ENCODE measurements at places on chromosomes 5 and 9.

- DNase-seq = no peak
Measured at GRCh38 chr5:173745123-173745522, 128.7 kb upstream of the BOD1 start.

- no peak for DNase-seq
Measured at GRCh38 chr9:128190013-128190412, 1.4 kb downstream of the CIZ1 start.

DNA sequence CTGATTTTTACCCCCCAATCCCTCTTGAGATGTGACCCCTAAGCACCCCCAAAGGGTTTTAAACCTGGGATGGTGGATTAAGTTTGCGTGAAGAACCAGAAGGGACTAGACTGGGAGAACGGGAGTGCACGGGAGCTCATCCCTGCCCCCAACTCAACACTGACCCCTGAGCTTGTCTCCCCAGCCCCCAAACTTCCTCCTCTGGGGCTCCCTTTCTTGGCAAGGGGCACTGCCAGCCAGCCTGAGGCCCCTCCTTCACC is 5.0 kb upstream of the SET start:
- no peak for DNase-seq

DNA sequence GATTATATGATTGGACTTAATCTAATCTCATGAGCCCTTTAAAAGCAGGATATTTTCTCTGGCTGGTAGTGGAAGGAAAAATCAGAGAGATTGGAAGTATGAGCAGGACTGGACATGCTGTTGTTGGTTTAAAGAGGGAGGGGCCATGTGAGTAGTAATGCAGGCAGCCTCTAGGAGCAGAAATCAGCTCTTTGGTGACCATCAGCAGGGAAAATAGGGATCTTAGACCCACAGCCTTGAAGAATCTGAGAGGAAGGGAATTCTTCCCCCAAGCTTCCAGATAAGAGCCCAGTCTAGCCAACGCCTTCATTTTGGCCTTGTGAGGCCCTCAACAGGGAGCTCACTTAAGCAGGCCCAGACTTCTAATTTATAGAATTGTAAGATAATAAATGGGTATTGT is 9.5 kb downstream of the SH3GL2 start:
- DNase-seq = no peak

- DNase-seq = no peak
Measured at GRCh38 chr5:179160584-179160983, 100.4 kb downstream of the ZNF354C start.

- no peak for DNase-seq
Measured at GRCh38 chr9:137393176-137394150, 29.5 kb downstream of the EXD3 start.

GRCh38 chr9:92265154-92265553 is 28.3 kb downstream of the IARS1 start:
- peak; percentile 13 for DNase-seq

- no peak for DNase-seq
Measured at GRCh38 chr5:63128761-63129160, 550.1 kb downstream of the LRRC70 start.

- no peak for DNase-seq
Measured at GRCh38 chr5:62592558-62592957, 13.9 kb downstream of the LRRC70 start.

DNA sequence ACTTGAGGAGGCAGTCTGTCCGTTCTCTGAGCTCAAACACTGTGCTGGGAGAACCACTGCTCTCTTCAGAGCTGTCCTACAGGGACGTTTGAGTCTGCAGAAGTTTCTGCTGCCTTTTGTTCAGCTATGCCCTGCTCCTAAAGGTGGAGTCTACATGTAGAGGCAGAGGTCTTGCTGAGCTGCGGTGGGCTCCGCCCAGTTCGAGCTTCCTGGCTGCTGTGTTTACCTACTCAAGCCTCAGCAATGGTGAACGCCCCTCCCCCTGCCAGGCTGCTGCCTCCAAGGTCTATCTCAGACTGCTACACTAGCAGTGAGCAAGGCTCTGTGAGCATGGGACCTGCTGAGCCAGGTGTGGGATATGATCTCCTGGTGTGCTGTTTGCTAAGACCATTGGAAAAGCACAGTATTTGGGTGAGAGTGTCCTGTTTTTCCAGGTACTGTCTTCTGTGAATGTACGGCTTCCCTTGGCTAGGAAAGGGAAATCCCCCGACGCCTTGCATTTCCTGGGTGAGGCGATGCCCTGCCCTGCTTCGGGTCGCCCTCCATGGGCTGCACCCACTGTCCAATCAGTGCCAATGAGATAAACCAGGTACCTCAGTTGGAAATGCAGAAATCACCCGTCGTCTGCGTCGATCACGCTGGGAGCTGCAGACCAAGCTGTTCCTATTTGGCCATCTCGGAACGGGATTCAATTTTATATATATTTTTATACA is 58.5 kb downstream of the CNTRL start:
- no peak for DNase-seq

GRCh38 chr5:174725991-174726601 is 1.7 kb downstream of the MSX2 start:
- no peak for DNase-seq

DNA sequence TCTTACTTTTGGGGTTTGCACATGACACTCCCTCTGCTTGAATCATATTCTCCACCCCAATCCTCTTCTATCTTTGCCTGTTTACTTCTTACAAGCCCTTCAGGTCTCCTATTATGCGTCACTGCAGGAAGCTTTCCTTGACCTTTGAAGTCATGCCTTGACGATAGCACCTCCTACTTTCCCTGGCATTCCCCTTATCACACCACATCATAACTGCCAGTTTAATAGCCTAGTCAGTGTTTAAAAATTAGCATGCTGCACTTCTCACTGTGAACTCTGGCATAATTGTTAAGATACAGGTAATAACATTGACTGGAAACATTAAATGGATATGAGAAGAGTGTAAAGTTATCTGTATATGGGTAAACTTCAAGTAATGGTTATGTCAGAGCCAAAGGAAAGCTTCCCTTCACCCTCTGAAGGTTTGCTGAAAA is 37.1 kb upstream of the CEP120 start:
- DNase-seq = no peak

DNA sequence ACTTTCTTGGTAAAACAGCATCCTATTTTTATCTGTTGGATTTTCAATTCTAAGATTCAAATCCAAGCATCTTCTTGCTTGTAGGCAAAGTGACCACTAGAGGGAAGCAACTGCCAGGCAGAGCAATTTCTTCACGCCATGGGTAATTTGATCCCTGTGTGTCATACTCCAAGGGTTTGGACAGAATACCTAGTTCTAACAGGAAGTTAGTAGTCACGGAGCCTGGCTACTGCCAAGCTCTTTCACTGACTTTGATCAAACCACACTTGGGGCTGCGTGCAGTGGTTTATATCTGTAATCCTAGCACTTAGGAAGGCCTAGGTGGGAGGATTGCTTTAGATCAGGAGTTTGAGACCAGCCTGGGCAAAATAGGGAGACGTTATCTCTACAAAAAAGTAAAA is 473.6 kb upstream of the TNC start:
- peak; percentile 81 for DNase-seq

DNA sequence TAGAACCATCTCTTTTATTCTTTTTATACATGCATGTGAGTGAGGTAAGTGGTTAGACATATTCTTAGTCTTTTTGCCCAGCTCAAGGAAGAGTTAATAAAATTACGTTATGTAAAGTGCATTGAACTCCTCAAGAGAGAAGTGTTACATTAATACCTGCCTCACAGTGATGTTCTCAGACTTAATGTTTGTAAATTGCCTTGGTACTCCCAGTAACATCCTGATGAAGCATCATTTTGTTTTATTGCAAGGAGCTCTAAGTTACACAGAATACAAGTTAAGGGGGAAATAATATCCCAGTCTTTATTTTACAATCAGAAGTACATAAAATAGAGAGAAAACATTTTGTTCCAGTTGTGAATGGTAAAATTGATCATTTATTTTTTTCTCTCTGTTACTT is 89.5 kb upstream of the ARRDC3 start:
- DNase-seq = no peak

GRCh38 chr5:35098214-35098613 is 50.5 kb upstream of the AGXT2 start:
- DNase-seq = no peak

Measured in AG08396 (cell line).